Placental epithelial cell (primary cell): ENCODE measurements at places on chromosomes 16 and 17. TPM values are rescaled to one million over a fixed set of nuclear protein-coding genes. Genes with fewer than 3 reads are reported as not detected.

HOXB5 gene
- not detected in 2 replicates for total RNA-seq

UBTF gene
- 43.8 and 90.3 TPM in 2 replicates for total RNA-seq

EVPL gene
- total RNA-seq = 9.4 and 33.3 TPM in 2 replicates

CD300E gene
- total RNA-seq = not detected in 2 replicates

ARHGAP44 gene
- total RNA-seq = 1.6 and 2.4 TPM in 2 replicates
